Activated CD4-positive, alpha-beta T cell treated with anti-CD3 and anti-CD28 coated beads for 24 hours (primary cell): ENCODE measurements at places on chromosomes 16 and 17.

DNA sequence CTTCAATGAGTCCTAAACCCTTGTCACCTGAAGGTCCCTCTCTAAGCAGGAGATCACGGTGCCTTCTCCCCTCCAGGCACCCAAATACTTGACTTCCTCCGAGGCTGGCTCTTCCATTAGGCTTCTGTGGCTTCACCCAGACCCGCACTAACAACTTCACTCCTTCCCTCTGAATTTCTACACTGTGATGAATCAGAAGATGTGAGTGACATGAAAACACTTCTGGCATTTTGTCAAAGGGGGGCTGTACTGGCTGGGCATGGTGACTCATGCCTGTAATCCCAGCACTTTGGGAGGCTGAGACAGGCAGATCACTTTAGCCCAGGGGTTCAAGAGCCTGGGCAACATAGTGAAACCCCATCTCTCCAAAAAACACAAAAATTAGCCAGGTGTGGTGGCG lies 72.6 kb upstream of the CNEP1R1 start:
- no peak for DNase-seq

- no peak for DNase-seq
These were observed 78.3 kb downstream of the RPA1 start for GRCh38 chr17:1907909-1908698.

GRCh38 chr16:47712276-47713224 lies 251.4 kb downstream of the PHKB start:
- DNase-seq = no peak

DNA sequence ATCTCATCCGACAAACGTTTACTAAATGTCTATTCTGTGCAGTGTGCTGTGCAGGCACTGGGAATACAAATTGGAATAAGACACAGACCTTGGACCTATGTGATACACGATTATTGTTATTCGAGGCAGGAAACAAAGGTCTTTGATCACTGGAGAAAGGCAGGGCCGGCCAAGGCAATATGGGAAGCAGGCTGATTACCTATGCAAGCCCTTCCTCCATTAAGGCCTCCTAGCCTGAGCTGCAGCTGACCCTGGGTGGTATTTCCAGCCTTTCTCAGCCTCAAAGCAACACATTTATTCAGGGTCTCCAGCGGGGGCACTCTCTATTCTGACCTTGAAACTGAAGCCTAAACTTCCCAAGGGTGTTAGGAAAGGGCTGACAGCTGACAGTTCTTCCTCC lies 13.4 kb downstream of the ST6GALNAC1 start:
- no peak for DNase-seq

GRCh38 chr17:10899281-10899680 lies 61.4 kb upstream of the PIRT start:
- DNase-seq = no peak

DNA sequence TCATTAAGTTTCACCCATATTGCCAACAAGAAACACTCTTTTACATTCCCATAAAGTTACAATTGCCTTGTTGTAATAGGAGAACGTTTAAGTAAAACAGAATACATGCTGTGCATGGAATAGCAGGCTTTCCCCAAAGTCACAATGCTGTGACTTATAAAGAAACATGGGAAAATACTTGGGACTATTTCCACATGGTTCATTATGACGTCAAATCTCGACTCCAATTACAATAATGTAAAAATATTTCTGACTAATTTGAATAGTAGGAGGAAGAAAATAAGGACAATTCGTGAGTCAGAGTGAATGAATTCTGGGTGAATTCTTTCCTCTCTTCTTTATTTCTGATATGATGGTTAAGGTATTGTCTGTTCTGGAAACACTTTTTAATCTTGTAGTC lies 52.8 kb downstream of the CDH11 start:
- DNase-seq = no peak

DNA sequence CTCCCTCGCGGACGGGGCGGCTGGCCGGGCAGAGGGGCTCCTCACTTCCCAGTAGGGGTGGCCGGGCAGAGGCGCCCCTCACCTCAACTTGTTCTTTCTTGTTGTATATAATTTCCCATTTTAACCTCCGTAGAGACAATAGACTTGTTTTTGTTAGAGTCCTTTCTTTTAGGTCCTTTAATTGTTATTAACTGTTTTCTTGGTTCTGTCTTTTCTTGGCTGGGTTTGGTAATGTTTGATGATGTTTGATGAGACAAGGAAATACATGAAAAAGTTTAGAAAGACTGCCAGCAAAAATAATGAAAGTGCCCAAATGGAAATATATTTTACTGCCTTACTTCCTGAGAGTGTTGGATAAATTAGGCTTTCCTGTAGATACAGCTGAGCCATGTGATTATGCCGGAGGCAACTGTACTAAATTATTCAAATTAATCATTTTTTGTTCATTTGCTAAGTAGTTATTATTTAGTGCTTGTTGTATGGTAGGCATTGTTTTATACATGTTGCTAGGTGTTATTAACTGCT lies 30.9 kb downstream of the PRPSAP2 start:
- no peak for DNase-seq
